ENCODE measurements at places on chromosomes 6 and 20.

DNA sequence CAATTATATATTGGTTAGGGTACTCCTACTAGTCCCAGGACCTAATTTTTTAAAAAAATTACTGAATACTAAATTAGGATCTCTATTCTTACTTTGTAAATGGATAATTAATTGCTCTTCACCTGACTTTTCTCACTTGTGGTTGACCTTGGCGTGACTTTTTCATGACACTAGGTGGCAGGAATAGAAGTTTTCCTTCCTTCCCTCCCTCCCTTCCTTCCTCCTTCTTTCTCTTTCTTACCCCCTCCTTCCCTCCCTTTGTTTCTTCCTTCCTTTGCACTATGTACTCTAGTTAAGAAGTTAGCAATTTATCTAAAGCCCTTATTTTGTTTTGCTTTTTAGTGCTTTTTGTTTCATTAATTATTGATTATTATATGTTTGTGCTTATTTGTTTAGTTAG lies 20.4 kb upstream of the HBS1L start:
- DNase-seq, result no peak

DNA sequence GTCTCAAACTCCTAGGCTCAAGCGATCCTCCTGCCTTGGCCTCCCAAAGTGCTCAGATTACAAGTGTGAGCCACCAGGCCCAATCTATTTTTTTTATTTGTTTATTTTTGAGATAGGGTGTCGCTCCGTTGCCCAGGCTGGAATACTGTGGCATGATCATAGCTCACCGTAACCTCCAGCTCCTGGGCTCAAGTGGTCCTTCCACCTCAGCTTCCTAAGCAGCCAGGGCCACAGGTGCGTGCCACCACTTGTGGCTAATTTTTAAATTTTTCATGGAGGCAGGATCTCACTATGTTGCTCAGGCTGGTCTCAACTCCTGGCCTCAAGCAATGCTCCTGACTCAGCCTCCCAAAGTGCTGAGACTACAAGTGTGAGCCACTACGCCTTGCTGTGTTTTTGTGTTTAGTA lies 9.8 kb downstream of the KIF3B start:
- no peak for DNase-seq

- DNase-seq, result no peak
Observed at GRCh38 chr6:110285306-110286060, 72.7 kb downstream of the METTL24 start.

DNA sequence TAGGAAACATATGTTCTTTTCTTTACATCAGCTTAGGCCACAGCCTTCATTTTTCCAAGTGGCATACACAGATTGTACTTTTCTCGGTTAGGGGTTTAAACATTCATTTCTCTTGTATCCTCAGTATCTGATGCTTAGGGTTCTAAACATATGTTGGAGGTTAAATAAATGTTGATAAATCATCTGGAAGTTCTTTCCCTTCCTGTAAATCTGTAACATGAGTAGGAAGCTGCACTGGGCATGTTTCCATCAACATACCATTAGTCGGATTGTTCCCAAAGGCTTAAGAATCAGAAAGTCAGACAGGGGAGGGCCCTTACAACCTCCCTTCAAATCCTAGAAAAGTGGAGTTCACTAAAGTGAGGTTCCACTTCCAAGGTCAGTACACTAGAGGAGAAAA lies 54.8 kb upstream of the BCLAF1 start:
- no peak for DNase-seq

GRCh38 chr6:37083243-37084138 lies 78.0 kb downstream of the FGD2 start:
- DNase-seq, result no peak

- DNase-seq, result no peak
Observed at GRCh38 chr6:114195027-114195365, 147.8 kb downstream of the HS3ST5 start.
